ENCODE measurements at places on chromosomes 6 and 20. TPM values are rescaled to one million over a fixed set of nuclear protein-coding genes. Genes with fewer than 3 reads are reported as not detected.

The TMEM74B gene
- total RNA-seq = 0.17 TPM

The AFG1L gene
- 5.9 TPM for total RNA-seq

The LY6G6D gene
- not detected for total RNA-seq

The FOXA2 gene
- not detected for total RNA-seq

The BMP2 gene
- total RNA-seq = not detected

The WFDC10B gene
- not detected for total RNA-seq

The PRND gene
- not detected for total RNA-seq

The SPDEF gene
- total RNA-seq = 0.24 TPM
